Aorta (tissue), 5 donors: ENCODE measurements at places on chromosomes 1 and 21.

DNA sequence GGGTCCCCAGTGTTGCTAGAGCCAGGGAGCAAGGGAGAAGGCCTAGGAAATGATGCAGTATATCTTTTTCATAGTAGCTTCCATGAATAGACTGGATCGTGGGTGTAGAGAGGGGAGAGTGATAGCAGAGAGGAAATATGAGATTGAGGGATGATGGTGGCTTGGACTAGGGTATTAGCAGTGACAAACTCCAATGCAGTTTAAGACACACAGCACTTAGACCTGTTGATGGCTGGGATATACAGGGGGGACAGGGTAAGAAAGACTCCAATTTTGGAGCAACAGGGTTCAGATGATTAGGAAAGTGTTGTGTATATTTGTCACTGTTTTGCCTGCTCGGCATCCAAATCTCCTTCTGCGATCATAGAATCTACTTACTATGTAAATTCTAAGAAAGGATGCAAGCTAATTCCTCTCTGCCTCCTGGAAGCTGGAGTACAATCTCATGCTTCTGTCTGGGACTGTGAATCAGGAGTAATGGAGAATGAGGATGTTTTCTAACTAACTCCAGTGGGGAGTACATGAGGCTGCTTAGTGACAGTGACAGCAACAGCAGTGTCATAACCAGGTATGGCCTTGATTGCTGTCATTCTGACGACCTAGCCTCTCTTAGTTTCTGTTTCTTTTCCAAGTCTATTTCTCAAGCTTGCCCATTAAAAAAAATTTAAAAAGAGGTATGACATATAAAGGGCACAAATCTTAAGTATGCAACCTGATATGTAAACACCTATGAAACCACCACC, 47.5 kb downstream of the SYDE2 start:
- DNase-seq: no peak

DNA sequence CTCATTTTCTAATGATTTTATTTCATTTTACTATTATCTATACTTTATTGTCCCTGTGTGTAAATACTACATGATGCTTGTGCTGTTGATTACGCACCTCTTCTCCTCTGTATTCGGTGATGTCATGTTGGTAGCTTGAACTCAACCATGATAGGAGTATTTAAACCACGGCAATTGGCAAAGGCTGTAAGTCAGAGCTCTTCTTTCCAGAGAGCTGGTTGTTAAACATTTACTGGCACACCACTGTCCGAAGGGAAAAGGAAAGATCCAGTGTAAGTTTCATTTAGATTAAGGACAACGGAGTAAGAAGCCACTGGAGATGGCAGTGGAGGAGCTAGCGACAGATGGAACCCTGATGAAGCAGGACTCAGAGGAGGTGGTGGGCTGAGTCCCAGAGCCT, 93.4 kb upstream of the KCNE2 start:
- DNase-seq: no peak

DNA sequence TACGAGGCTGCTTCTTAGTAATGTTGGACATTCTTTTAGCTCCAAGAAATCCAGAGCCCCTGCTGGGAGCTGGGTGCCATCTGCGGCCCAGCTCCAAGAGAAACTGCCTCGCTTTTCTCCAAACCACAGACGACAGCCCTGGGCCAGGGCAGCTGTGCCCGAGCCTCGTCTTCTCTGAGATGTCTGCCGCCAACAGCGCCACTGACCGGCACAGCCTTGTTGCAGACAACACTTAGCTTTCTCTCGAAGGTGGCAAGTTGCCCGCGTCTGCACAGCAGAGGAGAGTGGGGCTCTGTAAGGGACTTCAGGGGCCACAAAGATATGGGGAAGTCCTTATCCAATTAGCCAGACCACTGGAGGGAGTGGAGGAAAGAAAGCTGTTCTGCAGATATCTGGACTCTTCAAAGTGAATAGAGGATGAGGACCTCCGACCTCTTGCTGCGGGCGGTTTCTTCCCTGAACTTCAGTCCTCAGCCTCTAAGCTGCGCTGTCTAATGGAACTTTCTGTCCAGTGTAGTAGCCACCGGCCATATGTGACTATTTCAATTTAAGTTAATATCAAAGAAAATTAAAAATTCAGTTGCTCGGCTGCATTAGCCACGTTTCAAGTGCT, 63.9 kb upstream of the DISP3 start:
- DNase-seq: no peak

- DNase-seq: no peak
Observed at GRCh38 chr1:54227891-54228310, 27.9 kb downstream of the MRPL37 start.

GRCh38 chr21:45258466-45258865, 29.2 kb downstream of the POFUT2 start:
- DNase-seq: no peak

DNA sequence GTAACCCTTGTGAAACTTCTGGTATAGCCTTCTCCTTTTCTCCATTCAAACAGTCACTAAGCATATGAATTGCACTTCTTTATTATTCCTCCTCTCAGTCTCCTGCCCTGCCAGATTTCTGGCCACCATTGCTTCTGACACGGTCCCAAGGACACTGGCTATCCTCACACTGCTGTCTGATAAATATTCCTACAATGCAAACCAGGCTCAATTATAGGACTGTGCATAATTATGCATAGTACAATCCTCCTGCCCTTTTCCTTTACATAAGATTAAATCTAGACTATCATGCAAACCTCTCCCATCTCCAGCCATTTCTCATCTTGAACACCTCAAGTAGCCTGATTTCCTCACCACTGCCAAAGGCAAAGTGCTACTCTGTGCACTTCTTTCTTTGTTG, 704.3 kb upstream of the ADAMTS5 start:
- no peak for DNase-seq
